ENCODE measurements at places on chromosomes 16 and 17.

DNA sequence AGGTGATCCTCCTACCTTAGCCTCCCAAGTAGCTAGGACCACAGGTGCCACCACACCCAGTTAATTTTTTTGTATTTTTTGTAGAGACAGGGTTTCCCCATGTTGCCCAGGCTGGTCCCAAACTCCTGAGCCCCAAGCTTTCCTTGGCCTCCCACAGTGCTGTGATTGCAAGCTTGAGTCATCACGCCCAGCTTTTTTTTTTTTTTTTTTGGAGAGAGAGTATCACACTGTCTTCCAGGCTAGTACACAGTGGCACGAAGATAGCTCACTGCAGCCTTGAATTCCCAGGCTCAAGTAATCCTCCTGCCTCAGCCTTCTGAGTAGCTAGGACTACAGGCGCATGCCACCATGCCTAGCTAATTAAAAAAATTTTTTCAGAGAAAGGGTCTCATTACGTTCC is 27.2 kb downstream of the HEATR9 start:
- DNase-seq: no peak

DNA sequence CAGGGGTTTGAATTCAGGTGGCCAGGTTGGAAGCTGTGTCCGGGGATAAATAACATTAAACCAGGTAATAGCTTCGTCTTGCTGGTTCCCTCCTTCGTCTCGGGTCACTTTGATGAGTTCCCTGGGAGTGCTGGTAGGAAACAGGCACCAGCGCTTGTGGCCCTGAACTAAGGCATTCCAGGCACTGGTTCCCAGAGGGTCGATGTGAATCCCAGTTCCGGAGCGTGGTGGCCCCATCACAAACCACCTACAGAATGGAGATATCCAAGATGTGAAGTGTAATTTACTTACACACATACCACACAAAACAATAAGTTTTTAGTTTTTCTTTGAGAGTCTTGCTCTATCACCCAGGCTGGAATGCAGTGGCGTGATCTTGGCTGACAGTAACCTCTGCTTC is 2.6 kb downstream of the JMJD6 start:
- DNase-seq: no peak

GRCh38 chr16:912684-913613 is 57.8 kb downstream of the LMF1 start:
- DNase-seq: peak; percentile 48

- DNase-seq: no peak
Observed at GRCh38 chr16:10740000-10740844, 3.4 kb upstream of the NUBP1 start.

GRCh38 chr16:55971447-55971846 is 96.3 kb upstream of the CES5A start:
- no peak for DNase-seq

- no peak for DNase-seq
Observed at GRCh38 chr16:88363239-88363891, 19.4 kb upstream of the ZNF469 start.

DNA sequence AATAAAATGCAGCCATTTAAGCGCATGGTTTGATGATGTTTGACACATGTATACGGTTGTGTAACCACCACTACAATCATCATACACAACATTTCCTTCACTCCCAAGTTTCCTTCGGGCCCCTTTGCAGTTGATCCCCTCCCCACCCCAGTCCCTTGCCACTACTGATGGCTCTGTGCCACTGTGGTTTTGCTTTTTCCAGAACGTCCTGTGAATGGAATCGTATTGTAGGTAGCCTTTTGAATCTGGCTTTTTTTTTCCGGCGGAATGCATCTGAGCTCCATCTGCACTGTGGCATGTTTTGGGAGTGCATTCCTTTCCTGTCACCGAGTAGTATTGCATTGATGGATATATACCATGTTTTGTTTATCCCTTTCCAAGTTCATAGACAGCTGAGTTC is 15.1 kb upstream of the MAP2K3 start:
- DNase-seq: no peak

GRCh38 chr17:69874175-69874670 is 200.8 kb upstream of the KCNJ16 start:
- DNase-seq: no peak

GRCh38 chr16:75899163-75899562 is 172.9 kb upstream of the CPHXL start:
- DNase-seq: no peak

GRCh38 chr17:82126556-82127314 is 28.7 kb upstream of the FASN start:
- DNase-seq: no peak

GRCh38 chr16:30018731-30019158 is 4.3 kb upstream of the C16orf92 start:
- DNase-seq: no peak

GRCh38 chr16:73062001-73062616 is 14.2 kb upstream of the ZFHX3 start:
- DNase-seq: no peak

DNA sequence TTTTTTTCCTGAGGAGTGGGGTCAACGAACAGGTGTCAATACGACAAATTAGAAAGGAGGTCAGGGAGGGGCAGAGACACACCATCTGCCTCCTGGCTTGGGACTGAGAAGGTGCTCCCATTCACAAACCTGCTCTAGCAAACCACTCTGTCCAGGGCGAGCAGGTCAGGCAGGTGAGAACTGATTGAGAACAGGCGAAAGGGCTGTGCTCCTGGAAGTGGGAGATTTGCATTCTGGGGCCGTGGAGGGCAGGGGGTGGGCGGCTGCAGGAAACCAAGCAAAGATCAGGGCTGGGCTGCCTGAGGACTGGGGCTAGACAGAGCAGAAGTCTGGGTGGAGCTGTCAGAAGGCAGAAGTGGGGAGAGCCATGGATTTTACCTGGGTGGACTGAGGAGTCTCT is 98.9 kb upstream of the NLRP1 start:
- DNase-seq: no peak

DNA sequence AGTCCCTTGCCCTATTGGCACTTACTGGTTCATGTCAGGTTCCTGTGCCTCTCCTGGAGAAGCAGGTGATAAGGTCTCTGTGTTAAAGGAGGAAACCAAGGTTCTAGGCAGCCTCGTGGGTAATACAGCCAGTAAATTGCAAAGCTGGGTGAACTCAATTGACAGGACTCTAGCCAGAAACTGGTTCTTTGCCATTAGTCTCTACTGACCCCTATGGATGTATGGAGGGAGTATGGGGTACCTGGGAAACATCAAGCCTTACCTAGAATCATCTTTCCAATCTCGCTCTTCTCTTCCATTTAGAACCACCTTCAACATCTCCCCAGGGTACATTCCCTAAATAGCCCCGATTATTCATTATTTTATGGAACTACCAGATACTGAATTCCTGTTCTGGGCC is 169.3 kb downstream of the CDH13 start:
- no peak for DNase-seq

DNA sequence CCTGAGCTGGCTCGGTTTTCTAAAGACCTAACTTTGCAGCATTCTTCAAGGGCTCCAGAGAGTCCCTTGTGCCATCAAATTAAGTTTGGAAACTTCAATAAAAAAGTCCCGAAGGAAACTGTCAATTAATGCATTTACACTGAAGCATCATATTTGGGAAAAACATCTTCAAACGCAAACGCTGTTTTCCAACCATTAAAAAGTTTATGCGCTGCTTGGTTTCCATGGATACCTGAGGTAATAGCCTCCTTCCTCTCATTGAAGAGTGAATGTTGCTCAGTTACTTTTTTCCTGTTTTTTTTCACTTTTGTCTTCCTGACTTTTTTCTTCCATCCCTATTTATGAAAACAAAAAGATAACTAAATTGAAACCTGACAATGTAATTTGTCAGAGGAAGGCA is 399.1 kb downstream of the MAF start:
- no peak for DNase-seq

DNA sequence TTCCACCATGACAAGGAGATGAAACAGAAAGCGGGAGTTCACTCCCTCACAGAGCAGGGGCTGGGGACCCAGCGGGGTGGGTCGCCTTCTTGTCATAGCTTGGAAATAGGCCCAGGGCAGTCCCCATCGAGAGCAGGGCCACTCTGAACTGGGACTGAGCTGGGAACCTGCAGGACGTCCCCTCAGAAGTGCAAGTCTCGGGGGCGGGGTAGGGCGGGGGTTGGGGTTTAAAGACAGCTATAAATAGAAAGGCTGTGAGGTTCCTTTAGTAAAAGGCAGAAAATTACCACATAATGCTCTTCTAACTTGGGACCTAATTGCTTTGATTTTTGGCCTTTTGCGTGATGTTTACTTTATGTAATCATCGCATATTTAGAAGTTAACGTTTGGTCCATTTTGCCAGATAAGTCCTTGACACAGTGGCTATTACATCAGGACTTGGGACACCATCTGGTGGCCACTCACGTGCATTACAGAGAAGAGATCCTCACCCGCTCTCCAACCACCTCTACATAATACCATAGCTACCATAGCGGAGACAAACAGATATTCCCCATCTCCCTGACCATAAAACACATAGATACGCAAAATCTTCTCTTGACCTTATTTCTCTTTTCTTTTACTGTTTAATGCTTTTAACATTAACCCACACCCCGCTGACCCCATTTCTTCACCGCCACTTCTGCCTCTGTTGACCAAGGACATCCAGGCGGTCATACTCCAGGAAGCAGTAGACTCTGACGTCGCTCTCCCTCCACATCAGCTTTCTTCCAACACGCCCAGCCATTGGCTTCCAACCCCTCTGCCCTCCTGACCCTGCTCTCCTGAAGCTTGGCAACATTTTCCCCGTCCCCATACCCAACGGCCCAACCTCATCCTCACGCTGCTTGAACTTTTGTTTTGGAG is 27.5 kb upstream of the PIK3R6 start:
- DNase-seq: no peak

- no peak for DNase-seq
Observed at GRCh38 chr16:77330332-77331042, 104.3 kb downstream of the ADAMTS18 start.

DNA sequence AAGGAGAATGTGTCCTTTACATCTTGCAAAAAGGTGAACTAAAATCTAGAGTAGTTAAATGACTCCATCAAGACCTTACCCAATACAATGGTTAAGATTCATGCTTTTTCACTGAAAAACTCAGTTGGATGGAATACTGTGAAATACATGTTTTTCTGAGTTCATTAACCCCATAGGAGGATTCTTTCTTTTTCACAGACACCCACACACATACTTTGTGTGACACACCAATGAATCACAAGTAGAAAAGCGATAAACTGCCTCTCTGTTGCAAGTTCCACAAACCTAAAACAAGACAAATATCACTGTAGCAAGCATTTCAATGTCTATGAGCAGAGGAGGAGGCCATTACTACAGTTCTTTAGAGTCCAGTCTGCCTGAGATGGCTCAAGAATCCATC is 258.8 kb upstream of the CDH5 start:
- no peak for DNase-seq

GRCh38 chr16:26189536-26189935 is 497.8 kb downstream of the HS3ST4 start:
- DNase-seq: no peak

DNA sequence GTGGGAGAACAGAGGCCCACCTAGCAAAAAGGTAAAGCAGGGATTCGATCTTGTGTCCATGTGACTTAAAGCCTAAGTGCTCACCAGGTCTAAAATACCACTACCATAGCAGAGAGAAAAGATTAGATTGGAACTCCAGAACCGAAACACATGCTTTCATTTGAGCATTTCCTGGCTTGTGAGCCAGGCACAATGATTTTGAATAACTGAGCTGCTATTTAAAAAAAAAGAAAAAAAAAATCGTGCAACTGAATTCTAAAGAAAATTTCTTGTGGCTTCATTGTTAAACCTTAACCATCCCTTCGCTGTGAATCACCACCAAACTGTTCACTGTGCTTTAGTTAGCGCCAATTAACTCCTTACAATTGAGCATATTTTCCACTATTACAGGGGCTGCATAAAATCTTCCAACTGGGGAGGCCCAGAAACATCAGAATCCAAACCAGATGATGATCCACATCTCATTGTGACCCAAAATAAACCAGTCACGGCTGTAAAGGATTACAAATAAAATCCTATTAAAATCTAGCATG is 366.4 kb upstream of the ERCC4 start:
- no peak for DNase-seq

- no peak for DNase-seq
Observed at GRCh38 chr16:88084881-88085280, 133.6 kb downstream of the BANP start.

GRCh38 chr16:63652091-63652490 is 1469.8 kb downstream of the CDH11 start:
- no peak for DNase-seq

GRCh38 chr16:57723170-57723569 is 12.4 kb upstream of the KATNB1 start:
- DNase-seq: no peak

DNA sequence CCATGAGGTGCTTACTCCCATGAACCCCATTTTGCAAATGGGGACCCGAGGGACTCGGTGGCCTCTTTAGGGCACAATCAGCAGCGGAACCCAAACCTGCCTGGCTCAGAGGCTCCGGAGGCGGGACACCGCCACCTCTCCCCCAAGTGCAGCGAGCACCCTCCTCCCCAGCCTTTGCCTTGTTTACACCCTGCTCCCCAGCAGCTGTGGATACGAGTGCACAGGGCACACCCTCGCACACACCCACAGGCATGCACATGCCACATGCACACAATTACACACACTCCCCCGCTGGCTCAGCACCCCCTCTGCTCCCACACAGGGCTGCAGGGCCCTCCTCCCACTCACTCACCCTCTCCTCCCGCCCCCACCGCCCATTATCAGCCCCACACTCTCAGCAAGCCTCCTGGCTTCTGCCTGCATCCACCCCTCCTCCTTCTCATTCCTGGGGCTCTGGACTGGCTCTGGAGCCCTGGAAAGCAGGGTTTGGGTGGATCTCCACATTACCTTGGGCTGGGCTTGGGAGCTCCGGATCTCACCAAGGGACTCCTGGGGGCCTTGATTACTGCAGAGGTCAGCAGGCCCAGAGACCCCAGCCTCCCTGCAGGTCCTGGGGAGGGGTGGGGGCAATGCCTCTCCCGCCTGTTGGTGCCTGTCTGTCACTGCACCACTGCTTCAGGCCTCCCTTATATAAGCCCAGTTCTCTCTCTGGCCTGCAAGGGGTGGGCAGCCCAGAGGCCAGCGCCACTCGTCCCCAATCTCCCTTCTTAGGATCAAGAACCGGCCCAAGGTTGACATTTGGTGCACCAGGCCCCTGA is 6.4 kb downstream of the PDK2 start:
- DNase-seq: no peak

DNA sequence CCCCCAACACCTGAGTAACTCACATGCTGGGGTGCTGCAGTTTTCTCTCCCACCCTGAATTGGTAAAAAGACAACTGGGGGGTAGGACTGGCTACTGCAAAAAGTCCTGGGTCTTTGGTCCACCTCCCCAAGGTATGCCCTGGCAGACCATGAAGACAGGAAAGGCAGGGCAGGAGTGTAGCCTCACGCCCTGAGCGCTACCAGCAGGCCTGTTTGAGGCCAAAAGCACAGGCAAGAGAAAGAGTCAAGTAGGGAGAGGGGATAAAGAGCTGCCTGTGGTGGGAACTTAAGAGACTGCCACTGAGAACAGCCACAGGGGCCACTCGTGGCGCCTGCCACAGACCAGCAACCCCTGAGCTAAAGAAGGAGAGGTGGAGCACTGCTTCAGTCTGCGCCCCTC is 13.8 kb downstream of the PSMB3 start:
- DNase-seq: no peak

- no peak for DNase-seq
Observed at GRCh38 chr16:57234707-57235092, 10.4 kb upstream of the ARL2BP start.
